ENCODE measurements at places on chromosomes 3 and 15.

DNA sequence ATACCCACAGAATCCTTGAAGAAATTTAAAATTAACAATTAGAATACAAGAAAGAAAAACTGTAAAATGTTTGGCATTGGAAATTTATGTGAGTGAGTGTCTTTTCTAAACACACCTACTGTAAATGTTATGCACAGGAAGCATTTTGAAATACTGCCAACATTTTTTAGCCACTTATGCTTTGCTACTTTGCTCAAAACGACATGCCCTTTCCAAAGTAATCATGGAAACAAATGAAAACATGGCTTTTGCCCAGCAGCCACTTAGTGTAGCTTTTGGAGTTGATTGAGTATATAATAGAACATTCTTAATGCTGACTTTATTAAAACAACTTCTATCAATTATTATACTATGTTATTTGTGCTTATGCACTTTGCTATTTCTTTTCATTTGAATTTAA is 823.0 kb downstream of the CADM2 start:
- DNase-seq: no peak

DNA sequence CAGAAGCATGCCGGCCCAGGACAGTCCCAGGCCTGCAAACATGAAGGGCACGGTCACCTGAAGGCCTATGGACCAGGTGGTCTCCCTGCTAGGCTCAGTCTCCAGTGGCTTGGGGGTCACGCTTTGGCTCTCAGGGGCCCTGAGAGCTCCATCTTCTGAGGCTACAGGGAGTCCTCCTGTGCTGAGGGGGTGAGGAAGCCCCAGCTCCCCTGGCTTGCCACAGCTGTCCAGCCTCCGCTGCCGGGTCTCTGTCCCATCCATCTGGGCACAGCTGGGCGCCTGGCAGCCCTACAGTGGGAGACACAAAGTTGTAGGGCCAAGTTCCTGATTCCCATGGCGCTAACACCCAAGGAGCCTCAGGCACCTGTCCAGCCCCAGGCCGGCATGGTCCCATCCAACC is 16.0 kb downstream of the SLC41A3 start:
- no peak for DNase-seq

DNA sequence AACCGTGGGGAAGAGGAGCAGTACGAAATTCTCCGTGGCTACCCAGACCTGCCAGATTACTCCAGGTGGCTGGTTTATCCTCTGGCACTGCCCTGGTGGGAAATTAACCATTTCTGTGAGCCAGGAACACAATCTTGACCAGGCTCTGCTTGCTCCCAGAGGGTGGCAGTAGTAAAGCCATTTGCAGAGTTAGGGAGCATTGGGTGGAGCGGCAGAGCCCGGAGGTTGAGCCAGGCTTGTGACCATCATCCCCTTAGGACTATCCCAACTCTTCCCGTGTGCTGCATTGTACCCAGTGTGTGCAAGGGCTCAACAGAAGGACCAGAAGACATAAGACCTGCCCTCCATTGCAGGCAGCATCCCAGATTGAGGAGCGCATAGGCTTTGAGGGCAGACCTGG is 5.3 kb downstream of the KNG1 start:
- no peak for DNase-seq

DNA sequence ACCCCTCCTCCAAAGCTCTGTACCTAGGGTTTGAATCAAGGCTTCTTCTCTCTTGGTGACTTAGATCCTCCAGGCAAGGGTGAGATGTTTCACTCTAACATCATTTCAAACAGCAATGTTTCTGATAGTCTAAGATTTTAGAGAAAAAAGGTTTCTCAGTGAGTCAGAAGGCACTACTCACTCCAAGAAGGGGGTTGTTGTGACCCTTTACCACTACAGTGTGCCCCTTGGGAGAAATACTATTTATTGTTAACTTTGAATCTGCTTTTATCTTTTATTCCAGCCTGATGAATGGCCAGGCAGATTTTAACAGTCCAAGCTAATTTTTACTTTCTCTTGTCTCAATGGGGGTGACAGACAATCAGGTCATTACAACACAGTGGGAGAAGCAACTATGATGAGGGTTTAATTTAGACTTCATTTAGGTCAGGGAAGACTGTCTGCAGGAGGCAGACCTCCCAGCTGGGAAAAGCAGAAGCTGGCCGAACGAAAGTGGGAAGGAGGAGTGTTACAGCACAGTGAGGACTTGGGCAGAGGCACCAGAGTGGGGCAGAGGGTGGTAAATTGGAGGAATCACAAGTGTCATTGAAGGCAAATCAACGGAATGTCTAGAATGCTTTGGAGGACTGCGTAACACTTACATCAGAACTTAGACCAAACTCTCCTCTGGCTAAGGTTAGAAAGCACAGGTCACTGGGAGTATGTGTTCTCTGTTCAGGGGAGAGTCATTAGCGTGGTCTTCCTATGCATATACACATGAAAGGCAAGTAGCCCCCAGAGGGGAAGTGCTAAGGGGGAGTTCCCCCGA is 21.2 kb downstream of the ZNF860 start:
- DNase-seq: no peak

- DNase-seq: no peak
These were observed 381.0 kb upstream of the RGMA start for GRCh38 chr15:93469994-93470393.

DNA sequence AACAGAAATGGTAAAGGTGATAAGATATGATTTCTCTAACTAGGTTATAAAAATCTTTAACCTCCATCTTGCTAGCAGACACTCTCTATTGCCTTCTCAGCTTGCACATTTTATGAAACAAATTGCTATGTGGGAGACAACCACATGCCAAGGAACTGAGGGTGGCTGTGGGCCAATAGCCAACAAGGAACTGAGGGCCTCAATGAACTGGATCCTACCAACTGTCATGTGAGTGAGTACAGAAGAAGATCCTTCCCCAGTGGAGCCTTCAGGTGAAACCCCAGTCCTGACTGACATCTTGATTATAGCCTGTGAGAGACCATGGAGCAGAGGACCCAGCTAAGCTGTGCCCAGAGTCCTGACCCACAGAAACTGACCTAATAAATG is 129.2 kb upstream of the LRIG1 start:
- no peak for DNase-seq

GRCh38 chr3:150345021-150345538 is 63.0 kb upstream of the TSC22D2 start:
- DNase-seq: no peak

DNA sequence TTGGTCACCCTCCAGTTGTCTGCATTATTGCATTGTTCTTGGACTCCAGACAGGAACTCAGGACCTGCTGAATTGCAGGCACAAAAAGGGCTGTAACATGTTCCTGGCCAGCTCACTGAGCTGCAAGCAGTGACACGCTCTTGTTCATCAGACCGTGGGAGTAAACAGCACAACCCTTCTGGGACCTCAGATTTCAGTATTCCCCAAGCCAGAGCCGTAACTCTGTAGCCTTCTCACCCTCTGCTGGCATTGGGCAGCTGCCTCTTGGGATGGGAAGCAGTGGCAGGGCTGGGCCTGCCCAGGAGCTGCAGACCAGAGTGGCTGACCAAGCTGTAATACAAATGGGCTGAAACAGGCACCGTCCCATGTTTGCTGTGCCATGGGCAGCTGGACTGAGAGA is 607.1 kb upstream of the BCHE start:
- no peak for DNase-seq

GRCh38 chr15:73024168-73024567 is 28.1 kb upstream of the NEO1 start:
- DNase-seq: no peak

DNA sequence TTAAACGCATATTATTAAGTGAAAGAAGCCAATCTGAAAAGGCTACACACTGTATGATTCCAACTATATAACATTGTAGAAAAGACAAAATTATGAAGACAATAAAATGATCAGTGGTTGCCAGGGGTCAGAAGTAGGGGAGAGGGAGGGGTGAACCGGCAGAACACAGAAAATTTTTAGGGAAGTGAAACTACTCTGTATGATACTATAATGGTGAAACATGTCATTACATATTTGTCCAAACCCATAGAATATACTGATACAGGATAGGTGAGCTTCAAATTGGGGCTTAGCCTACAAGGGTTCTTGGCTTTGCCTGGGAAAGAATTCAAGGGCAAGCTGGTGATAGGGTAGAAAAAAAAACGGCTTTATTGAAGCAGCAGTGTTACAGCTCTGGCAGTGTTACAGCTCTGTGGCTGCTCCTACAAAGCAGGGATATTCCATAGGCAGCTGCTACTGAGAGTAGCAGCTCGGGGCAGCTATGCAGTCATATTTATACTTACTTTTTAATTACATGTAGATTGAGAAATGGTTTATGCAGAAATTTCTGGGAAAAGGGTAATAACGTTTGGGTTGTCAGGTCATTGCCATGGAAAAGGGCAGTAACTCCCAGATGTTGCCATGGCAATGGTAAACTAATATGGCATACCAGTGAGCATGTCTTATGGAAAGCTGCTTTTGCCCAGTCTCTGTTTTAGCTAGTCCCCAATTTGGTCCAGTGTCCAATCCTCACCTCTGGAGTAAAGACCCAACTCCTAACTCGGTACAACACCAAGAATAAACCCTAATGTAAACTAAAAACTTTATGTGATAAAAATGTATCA is 125.1 kb upstream of the SLC25A36 start:
- no peak for DNase-seq

- DNase-seq: no peak
These were observed 7.3 kb downstream of the TMEM212 start for GRCh38 chr3:171850320-171850959.

All from cortex of kidney (tissue), 1 donor.